ENCODE measurements at places on chromosomes 4 and X. TPM values are rescaled to one million over a fixed set of nuclear protein-coding genes. Genes with fewer than 3 reads are reported as not detected.

GRCh38 chrX:20796450-20796849, 529.7 kb upstream of the RPS6KA3 start:
- no peaks in the 10 kb centered on the region for H3K27me3 ChIP-seq
- no peak overlapping the region for H3K27ac ChIP-seq
- no peak overlapping the region for H3K4me3 ChIP-seq
- no peak for DNase-seq
- H3K36me3 ChIP-seq: no peaks in the 10 kb centered on the region
- H3K4me1 ChIP-seq: no peaks in the 10 kb centered on the region

GRCh38 chrX:29858714-29859113, 356.6 kb upstream of the MAGEB2 start:
- H3K36me3 ChIP-seq: no peaks in the 10 kb centered on the region
- no peak for DNase-seq
- no peak overlapping the region for H3K27ac ChIP-seq
- H3K27me3 ChIP-seq: no peaks in the 10 kb centered on the region

GRCh38 chr4:77959566-77960338, 97.1 kb downstream of the MRPL1 start:
- no peaks in the 10 kb centered on the region for H3K36me3 ChIP-seq
- no peaks in the 10 kb centered on the region for H3K4me1 ChIP-seq
- H3K4me3 ChIP-seq: peak overlapping the region; percentile 3

ANOS1 gene
- 2.3 TPM for total RNA-seq

CT45A5 gene
- total RNA-seq: not detected

- no peak overlapping the region for H3K27ac ChIP-seq
- no peak overlapping the region for H3K4me3 ChIP-seq
- H3K36me3 ChIP-seq: no peaks in the 10 kb centered on the region
- no peaks in the 10 kb centered on the region for H3K4me1 ChIP-seq
- DNase-seq: no peak
Measured at GRCh38 chr4:165516281-165516833, 137.5 kb downstream of the CPE start.

- H3K4me1 ChIP-seq: no peaks in the 10 kb centered on the region
- H3K4me3 ChIP-seq: no peak overlapping the region
- H3K27me3 ChIP-seq: no peaks in the 10 kb centered on the region
- DNase-seq: no peak
- no peaks in the 10 kb centered on the region for H3K36me3 ChIP-seq
- H3K27ac ChIP-seq: no peak overlapping the region
Measured at GRCh38 chr4:166274136-166274761, 401.2 kb downstream of the TLL1 start.

GRCh38 chr4:173191623-173192041, 23.0 kb downstream of the GALNT7 start:
- no peak for DNase-seq
- no peaks in the 10 kb centered on the region for H3K27me3 ChIP-seq
- H3K36me3 ChIP-seq: no peaks in the 10 kb centered on the region
- no peaks in the 10 kb centered on the region for H3K4me1 ChIP-seq
- no peak overlapping the region for H3K4me3 ChIP-seq

H2BW2 gene
- not detected for total RNA-seq

GRCh38 chr4:51942108-51942832, 77.9 kb downstream of the LRRC66 start:
- DNase-seq: no peak
- no peaks in the 10 kb centered on the region for H3K4me1 ChIP-seq
- no peaks in the 10 kb centered on the region for H3K36me3 ChIP-seq
- H3K4me3 ChIP-seq: no peak overlapping the region
- peak overlapping the region; percentile 29 for H3K27ac ChIP-seq
- no peaks in the 10 kb centered on the region for H3K27me3 ChIP-seq

DNA sequence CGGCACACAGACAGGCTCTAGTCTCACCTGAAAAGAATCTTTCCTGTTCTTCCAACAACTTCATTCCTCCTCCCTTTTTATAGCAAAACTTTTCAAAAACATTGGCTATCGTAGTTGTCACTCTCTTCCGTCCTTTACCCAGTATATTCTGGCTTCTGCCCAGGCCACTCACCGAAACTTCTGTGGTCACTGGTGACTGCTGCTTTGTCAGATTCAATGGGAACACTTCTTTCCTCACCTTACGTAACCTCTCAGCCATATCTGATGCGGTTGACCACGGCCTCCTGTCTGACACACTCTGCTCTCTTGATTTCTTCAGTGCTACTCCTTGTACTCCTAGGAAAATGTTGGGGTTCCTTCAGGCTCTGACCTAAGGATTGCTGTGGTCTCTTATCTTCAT, 9.2 kb upstream of the RNF150 start:
- DNase-seq: no peak
- H3K36me3 ChIP-seq: no peaks in the 10 kb centered on the region
- no peak overlapping the region for H3K4me3 ChIP-seq
- no peaks in the 10 kb centered on the region for H3K27me3 ChIP-seq

GABRA4 gene
- 0.66 TPM for total RNA-seq
